EH (cell line): ENCODE measurements at places on chromosomes 13 and 19.
A peak's percentile ranks its signal among the peaks of the same experiment; 100 is the strongest.

GRCh38 chr19:6214881-6215541 lies 64.8 kb downstream of the MLLT1 start:
- no peak for DNase-seq

DNA sequence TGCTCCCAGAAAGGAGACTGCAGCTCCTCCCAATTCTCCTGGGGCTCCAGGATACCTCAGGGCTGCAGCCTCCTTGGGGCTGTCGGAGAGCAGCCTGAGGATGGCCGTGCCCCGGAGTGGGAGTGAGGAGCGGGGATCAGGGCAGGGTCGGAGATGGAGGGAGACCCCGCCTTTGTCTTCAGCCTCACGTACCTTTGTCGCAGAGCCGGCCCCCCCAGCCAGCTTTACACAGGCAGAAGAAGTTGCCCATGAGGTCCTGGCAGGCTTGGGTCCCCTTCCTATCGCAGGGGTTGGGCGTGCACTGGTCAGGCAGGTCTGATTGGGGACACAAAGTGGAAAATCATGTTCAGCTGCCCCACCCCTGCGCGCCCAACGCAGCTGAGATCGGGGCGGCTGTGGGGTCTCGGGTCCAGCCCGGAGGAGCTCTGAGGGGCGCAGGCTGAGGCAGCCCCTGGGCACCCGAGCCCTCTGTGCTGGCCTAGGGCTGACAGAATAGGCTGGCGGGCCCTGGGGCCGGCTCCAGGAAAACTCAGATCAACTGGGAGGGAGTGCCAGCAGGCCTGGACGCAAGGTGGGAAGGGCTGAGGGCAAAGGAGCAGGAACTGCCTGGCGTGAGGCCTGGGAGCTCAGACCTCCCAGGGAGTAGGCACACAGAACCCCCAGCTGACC lies 24.2 kb downstream of the GAS6 start:
- no peak for DNase-seq

DNA sequence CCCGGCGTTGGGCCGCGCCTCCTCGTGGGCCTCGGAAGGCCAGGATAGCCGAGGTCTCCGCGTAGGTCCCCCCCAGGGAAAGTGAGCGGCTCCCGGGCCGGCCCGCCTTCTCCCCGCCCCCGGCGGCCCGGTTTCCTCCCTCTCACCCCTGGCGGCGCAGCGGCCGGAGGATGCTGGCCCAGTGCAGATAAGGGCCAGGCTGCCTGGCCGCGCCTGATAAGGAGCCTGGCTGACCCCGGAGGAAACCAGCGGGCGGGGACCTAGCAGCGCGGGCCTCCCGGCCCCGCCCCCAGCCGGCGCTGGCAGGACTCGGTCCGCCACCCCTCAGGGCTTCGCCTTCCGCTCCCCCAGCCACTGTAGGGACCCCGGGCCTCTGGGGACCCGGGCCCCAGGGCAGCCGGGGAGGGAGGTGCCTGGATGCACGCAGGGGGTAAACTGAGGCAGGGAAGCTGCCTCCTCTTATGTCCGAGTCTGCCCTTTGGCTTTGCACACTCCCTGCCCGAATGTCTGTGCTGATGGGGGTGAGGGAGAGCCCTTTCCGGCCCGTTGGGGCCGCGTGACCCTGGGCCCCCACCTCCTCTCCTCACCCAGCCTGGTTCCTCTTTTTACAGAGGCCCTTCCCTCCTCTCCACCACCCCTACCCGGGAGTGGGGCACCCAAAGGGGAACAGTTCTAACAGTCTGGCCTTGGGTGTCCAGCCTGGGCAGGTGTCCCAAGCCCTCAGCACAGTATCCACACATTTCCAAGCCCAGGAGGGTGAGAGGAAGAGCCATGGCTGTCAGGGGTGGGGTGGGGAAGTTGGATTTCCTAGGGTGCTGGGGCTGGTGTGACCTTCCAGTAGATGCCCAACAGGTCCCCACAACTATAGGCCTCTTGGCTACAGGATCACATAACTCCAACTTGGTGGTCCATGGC lies at the start of gene LYL1:
TSS of gene LYL1 (minus strand) at position 193 of the 915 bp plus-strand sequence. CDS start 1,687 bp downstream, outside the sequence.
- DNase-seq = peak; percentile 71

DNA sequence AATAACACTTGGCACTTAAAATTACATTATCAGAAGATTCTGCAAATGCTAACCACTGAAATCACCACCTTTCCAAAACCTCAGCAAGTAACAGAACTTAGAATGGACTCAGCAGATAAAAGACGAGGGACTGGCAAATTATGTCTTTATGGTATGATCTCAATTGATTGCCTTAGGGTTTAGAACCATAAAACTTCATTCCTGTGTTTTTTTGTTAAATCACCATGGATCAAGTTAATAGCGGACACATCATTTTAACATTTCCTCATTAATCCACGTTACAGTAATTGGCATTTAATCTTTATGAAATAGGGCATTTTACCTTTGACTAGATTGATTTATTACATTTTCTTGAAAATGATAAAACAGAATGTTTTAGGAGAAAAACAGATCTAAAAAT lies 2070.3 kb downstream of the PCDH9 start:
- DNase-seq = no peak

- DNase-seq = no peak
These were observed 76.4 kb upstream of the VSTM2B start for GRCh38 chr19:29449371-29449770.
